ENCODE measurements at places on chromosomes 13 and 19.

DNA sequence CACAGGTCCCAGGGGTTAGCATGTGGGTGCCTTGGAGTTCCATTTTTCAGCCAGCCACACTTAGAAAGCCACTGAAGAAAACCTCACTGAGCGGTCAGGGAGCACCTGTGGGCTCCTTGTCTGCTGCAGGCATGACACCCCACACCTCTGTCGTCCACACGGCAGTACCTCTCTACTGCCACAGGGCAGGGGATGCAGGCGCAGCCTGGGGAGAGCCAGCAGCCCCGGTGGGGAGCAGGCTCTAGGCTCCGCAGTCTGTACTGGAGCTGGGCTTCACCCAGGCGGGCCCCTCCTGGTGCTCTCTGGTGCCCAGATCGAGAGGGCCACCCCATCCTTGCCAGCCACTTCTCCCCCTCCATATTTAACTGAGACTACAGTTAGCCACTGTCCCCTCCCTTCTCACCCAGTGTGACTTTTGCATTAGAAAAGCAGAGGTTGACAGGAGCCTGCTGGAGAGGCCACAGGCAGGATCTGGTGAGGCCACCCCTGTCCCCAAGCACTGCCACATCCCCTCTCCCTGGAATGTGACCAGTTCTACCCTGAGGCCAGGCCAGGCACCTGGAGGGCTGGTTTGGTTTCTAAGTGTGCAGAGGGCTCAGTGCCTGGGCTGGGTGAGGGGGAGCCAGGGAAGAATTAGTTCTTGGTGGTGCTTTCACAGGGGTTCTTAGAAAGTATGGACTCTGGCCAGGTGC is 104.4 kb downstream of the KDM4B start:
- no peak for DNase-seq

DNA sequence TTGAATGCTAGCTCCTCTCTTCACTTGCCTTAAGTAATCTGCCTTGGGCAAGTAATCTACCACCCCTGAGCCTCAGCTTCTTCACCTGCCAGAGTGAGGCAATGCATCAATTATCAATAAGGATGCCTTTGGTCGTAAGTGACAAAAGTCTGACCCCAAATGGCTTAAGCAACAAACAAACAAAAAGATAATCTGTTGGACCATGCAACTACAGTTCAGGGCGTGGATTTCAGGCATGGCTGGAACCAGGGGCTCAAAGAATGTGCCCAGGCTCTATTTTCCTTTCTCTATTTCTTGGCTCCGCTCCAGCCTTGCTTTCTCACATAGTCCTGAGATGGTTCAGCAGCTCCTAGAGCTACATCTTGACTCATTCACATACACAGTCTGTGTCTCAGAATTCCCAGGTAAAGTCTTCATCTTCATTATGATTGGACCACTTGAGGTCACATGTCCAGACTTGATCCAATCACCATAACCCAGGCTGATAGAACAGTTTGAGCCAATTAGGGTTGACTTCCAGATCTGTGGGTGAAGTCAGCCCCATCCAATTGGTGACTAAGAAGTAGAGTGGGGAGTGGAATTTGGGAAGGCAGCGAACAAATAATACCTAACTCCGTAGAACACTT is 29.6 kb downstream of the ACSBG2 start:
- DNase-seq: no peak

DNA sequence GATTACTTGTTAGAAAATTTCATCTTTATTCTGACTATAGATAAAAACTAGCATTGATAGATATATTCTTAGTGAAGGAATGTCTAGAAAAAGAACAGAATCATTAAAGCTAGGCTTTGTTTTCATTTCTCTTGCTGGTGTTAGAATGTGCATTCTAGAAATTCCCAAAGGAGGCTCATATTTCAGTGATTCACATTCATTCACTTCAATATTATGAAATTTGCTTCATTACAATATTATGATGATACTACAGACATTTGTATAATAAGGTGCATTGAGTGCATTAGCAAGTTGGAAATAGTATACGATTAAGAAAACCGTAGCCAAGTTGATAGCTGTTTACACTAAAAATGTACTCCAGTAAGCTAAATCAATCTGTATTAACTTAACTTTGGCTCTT is 70.7 kb upstream of the MYCBP2 start:
- DNase-seq: no peak

DNA sequence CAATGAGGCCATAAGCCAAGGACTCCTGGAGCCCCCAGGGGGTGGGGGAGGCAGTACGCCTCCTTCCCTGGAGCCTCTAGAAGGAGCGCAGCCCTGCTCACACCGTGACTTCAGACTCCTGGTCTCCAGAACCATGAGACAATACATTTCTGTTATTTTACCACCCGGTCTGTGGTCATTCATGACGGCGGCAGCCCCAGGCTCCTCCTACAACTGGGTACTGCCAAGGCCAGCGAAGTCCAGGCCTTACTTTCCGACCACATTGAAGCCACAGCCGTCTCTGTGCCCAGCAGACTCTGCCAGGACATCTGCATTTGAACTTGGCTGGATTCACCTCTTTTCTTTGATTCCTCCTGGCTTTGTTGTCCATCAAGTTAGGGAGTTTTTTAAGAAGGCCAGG is 10.5 kb downstream of the GNG7 start:
- no peak for DNase-seq

- DNase-seq: no peak
Measured at GRCh38 chr13:35687336-35687735, 210.8 kb upstream of the MAB21L1 start.

GRCh38 chr19:40224342-40225150 is 1.9 kb downstream of the CCNP start:
- no peak for DNase-seq

DNA sequence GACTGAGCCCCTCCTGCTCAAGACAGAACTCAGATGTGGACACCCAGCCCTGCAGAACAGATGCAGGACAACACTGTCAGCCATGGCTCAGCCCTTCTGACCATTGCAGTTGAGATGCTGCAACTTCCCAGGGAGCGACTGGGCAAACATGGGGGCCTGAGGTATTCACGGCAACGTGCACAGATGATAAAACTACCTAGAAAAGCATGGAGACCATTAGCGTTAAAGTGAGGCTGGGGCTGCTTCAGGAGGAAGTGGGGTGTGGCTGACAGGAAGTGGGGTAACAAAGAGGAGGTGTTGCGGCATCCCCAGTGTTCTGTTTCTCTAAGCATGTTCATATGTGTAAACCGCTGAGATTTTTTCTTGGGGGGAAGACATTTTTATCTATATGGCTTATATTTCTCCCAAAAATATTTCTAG is 1.3 kb upstream of the SIGLEC9 start:
- no peak for DNase-seq

- no peak for DNase-seq
Measured at GRCh38 chr19:29370276-29370675, 155.5 kb upstream of the VSTM2B start.

GRCh38 chr19:48325265-48325910 is at the start of gene EMP3:
TSS of gene EMP3 (plus strand) at chr19:48325552. CDS start at chr19:48326845, 1,293 bp downstream.
- no peak for DNase-seq

All from NCI-H1436 treated with DMSO at 0.1 percent for 48 hours (cell line).